ENCODE measurements at places on chromosomes 1 and 21.

DNA sequence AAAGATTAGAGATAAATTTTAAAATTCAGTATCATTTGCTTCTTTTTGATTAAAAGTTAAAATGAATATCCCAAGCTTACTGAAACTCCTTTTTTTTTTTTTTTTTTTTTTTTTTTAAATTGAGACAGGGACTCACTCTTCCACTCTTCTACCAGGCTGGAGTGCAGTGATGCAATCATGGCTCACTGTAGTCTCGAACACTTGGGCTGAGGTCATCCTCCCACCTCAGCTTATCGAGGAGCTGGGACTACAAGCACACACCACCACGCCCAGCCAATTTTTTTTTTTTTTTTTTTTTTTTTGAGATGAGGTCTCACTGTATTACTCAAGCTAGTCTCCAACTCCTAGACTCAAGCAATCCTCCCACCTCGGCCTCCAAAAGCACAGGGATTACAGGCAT, 92.1 kb upstream of the RGS18 start:
- DNase-seq, result no peak

- DNase-seq, result no peak
These were observed 54.9 kb downstream of the KCNK1 start for GRCh38 chr1:233668725-233669294.

- DNase-seq, result no peak
These were observed 52.0 kb downstream of the TAS1R2 start for GRCh38 chr1:18807334-18808063.

GRCh38 chr1:170296642-170297041, 150.9 kb downstream of the NTMT2 start:
- DNase-seq, result no peak

DNA sequence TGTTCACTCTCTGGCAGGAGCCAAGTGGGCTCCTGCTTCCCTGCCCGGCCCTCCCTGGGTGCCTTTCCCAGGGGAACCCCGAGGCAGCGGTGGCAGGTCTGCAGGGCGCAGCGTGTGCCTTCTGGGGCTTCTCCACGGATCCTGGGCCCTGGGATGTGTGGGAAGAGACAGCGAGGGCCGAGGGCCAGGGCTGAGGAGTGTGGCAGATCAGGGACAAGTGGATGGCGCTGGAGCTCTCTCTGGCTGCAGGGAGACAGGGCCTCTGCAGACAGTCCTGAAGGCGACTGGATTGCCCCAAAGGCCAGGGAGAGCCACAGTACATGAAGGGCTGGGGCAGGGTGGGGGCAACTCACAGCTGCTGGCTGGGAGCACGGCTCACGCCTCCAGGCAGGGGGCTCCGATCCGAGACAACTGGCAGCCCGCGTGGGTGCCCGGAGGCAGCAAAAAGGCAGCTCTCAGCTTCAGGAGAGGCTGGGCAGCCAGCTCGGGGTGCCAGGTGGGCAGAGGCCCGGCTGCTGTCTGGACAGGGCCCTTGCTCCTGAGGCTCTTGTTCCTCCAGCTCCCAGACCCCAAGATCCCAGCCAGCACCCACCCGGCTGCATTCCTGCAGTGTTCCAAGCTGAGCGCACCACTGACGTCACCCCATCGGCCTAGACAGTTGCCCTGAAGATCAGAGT, 16.0 kb downstream of the MORN1 start:
- DNase-seq, result no peak

GRCh38 chr1:36781098-36781497, 253.2 kb downstream of the GRIK3 start:
- DNase-seq, result no peak

GRCh38 chr1:61337981-61338848, 255.9 kb downstream of the NFIA start:
- DNase-seq, result no peak

DNA sequence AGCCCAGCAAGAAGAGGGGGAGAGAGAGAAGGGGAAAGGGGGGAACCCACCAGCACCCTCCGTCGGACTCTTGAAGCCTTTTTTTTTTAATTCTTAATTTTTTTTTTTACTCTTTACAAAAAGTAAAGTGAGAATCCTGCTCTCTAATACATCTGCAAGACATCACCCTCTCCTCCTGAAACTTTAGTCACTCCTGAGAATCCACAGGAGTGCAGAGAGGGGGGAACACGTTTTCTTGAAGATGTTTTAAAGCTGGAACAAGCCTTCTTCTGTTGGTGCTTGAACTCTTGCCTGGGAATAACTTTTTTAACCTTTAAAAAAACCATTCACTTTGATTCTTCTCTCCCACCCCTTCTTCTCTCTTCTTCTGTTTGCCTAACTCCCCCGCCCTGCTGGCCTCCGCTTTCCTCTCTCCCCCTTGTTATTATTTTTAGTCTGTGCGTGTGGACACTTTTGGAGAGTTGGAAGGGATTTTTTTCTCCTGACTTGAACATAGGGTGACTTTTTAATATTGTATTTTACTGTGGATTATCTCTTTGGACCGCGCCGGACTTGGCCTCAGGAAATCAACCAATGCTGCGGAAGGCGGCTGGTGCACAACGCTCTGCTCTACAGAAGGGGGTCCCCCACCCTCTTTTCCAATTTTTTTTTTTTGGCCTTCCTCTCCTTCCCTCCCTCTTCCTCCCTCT, 383 bp upstream of the PRRX1 start:
- no peak for DNase-seq

DNA sequence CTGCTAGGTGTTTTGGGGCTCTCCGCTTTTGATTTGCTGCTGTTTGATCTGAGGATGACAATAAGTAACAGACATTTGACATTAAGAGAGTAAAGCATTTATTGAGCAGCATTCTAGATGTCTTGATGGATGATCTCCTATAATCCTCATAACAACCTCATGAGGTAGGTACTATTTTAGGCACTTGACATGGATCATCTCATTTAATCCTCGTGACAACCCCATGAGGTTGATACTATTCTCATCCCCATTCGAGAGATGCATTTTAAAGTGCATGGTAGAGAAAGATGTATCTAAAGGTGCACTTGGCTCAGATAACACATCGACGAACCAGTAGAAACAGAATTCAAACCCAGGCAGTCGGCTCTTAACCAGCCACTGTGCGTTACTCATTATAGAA, 26.6 kb downstream of the TCEA3 start:
- DNase-seq, result no peak

- DNase-seq, result no peak
These were observed 25.6 kb upstream of the PLA2G2E start for GRCh38 chr1:19949016-19949415.

DNA sequence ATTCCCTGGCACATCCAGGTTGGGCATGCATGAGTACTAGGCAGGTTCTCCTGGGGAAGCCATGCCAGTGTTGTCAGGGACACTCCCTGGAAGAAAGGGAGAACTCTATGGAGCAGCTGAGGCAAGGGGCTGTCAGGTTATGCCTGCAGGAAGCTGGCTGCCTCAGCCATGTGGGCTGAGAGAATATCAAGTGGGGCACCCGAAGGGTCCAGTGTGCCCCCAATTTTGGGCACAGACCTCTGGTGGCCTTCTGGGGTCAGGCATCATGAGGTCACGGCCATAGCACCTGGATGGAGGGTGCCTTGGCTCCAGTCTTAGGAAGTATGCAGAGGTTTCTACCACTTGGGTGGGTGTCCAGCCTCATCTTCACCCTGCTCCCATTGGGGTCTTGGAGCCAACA, 2.6 kb downstream of the CSF3R start:
- DNase-seq, result no peak

DNA sequence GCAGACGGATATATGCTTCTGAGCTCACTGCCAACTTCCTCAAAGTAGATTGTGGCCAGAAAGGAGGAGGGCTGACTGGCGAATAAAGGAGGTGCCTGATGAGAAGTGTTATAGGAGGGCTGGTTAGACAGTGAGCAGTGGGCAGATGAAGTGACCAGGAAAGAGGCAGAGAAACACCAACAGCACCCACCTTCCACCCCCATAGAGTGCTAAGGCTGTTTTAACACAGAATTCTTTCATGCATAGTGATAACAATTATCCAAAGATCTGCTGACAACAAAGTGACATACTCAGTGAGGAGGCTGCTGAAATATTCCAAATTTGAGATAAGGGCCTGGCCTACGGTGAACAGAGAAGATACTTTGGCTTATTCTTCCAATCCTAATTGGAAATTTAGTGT, 21.2 kb upstream of the MTR start:
- DNase-seq, result no peak

GRCh38 chr1:30763651-30764248, 6.2 kb upstream of the LAPTM5 start:
- DNase-seq, result no peak

GRCh38 chr1:157968946-157969345, 24.5 kb upstream of the KIRREL1 start:
- no peak for DNase-seq

GRCh38 chr1:202276081-202276715, 65.5 kb downstream of the UBE2T start:
- DNase-seq, result no peak

GRCh38 chr1:53608676-53609075, 130.3 kb downstream of the GLIS1 start:
- no peak for DNase-seq

DNA sequence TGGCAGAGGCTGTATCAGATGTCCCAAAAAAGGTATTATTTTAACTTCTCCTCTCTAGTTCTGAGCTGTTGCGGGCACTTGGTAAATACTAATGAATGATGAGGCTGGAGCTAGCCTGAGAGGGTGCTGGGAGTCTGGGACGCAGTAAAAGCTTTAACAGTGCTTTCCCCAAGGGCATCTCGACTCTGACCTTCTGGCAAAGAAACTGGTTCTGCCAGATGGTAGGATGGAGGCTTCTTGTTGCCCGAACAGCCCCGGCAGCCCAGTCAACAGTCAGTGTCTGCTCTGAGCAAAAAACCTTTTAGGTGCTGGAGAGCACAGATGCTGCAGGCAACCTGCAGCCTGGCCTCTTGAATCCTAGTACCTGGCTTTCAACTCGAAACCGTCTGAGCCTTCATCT, 2.5 kb upstream of the PNRC2 start:
- no peak for DNase-seq

GRCh38 chr1:112904831-112905261, 51.1 kb downstream of the SLC16A1 start:
- DNase-seq, result no peak

DNA sequence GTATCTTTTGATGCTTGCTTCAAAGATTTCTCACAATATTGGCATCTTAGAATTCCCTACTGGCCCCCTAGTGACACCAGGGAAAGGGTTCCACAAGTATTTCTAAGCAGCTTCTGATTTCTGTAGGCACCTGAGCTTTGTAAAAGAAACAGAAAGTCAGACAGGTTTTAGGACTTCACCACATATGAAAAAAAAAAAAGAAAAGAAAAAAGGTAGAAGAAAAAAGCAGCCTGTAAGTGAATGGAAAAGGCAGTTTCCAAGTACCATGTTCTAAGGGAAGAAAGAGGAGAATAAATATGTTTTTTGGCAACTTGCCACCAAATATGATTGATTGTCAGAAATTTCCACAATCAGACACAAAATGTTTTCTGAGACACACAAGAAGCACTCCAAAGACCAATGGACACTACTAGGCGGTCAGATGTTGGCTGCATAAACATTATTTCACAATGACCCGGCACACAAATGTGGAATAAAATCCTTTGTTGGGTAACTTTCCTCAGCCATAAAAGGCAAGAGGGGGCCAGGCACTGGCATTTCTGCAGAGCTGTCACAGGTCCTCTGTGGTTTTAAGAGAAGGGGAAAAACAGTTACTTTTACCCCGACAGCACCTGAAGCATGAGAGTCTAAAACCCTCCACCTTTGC, 12.7 kb upstream of the CPLANE2 start:
- no peak for DNase-seq

GRCh38 chr1:35894183-35894582, 11.2 kb downstream of the AGO1 start:
- DNase-seq, result no peak

DNA sequence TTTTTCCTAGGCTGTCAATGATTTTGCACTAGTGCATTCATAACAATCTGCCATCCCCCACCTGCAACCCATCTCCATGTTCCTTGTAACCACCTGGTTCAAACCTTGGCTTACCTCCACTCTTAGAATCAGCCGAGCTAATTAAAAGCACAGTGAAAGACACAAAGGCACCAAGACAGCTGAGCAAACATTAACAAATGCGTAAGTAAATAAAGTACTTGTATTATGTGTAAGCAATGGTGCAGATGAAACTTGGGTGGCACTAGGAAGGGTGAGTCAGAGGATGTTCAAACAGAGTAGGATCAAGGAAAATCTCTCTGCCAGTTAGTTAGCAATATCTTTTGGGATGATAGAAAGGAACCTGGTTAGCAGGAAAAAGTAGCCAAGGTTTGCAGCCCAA, 5.1 kb upstream of the FOXJ3 start:
- no peak for DNase-seq

GRCh38 chr1:221708987-221709386, 32.9 kb downstream of the DUSP10 start:
- DNase-seq, result no peak

DNA sequence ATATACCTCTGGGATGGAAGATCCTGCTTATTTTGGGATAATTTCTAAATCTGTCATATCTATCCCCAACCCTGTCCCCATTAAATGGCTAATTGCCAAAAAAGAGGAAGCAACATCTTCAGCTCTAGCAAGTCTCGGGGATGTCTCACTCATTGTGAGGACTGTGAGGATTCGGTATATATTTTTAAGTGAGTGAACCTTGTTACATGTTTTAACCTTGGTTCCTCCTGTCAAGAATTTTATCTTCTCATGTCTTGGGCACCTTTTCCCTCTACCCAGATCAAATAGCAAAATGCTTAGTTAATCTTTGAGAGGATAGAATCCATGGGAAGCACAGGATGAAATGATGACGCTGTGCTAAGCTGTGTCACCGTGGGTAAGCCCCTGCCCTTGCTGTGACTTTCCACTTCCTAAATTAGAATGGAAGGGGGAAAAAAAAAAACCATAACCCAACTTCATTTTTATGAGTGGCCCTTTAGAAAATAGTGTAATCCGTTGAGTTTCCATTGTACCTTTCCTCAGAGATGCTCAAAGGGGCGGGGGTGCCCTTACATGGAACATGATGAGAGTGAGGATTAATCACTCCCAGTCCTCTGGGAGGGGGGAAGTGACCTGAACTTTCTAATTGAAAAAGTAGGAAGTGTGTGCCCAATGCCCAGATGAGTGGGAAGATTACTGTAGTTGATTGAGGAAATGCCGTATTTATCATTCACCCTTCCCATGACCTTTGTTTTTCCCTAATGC, 7.6 kb downstream of the ATP1A1 start:
- DNase-seq, result no peak

DNA sequence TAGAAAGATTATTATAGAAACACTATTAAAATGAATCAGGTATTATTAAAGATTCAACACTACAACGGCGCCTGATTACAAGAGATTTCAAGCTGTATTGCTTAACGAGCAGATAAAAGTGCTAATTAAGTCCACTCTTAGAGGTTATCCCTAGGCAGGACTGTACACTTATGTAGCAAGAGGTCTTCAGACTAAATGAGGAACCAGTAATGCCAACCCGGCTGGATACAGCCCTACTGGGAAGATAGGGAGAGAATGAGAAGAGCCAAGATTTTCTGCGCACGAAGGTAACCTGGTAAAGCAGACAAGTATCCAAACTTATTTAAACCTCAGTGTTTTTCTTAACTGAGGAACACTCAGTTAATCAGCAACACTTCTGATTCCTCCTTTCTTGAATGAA, 115.7 kb upstream of the HIVEP3 start:
- DNase-seq, result no peak

All from activated CD4-positive, alpha-beta T cell treated with anti-CD3 and anti-CD28 coated beads for 24 hours (primary cell).